ENCODE measurements at places on chromosomes 13 and 19. TPM values are rescaled to one million over a fixed set of nuclear protein-coding genes. Genes with fewer than 3 reads are reported as not detected.
A peak's percentile ranks its signal among the peaks of the same experiment; 100 is the strongest.

Gene TICAM1
- polyA plus RNA-seq: 13.8 TPM

Gene CYP2F1
- polyA plus RNA-seq: not detected

Gene GPC6
- not detected for polyA plus RNA-seq

Gene C19orf38
- polyA plus RNA-seq: not detected

Gene KISS1R
- 0.49 TPM for polyA plus RNA-seq

Gene SHISA2
- polyA plus RNA-seq: not detected

Gene CILP2
- 0.33 TPM for polyA plus RNA-seq

Gene POGLUT2
- 2.5 TPM for polyA plus RNA-seq

Gene KCNJ14
- polyA plus RNA-seq: 0.12 TPM

Gene MISP3
- polyA plus RNA-seq: 2.1 TPM

Gene LRFN3
- 3.0 TPM for polyA plus RNA-seq

Gene PCDH9
- 0.21 TPM for polyA plus RNA-seq

Gene CASP14
- not detected for polyA plus RNA-seq

DNA sequence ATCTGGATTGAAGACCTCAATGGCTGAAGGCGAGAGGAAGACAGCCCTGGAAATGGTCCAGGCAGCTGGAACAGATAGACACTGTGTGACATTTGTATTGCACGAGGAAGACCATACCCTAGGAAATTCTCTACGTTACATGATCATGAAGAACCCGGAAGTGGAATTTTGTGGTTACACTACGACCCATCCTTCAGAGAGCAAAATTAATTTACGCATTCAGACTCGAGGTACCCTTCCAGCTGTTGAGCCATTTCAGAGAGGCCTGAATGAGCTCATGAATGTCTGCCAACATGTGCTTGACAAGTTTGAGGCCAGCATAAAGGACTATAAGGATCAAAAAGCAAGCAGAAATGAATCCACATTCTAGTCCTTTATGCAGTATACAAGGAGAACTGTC lies 1.2 kb downstream of the POLR1D start:
- no peak for DNase-seq

DNA sequence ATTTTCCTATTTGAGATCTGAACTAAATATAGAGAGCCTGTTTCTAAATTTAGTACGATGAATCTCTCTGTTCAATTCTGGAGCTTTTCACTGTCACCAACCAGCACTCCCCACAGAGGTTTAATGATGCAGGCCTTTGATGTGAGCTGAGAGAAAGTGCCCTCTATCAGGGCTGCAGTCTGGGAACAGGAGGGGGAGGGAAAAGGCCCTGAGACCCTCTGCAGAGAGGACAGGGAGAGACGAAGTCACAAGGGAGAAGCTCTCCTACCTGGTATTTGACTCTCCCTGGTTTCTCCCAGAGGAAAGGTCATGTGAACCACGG lies 206.8 kb upstream of the SOX1 start:
- no peak for DNase-seq

- no peak for DNase-seq
Observed at GRCh38 chr19:1921825-1922224, 16.6 kb downstream of the ADAT3 start.

DNA sequence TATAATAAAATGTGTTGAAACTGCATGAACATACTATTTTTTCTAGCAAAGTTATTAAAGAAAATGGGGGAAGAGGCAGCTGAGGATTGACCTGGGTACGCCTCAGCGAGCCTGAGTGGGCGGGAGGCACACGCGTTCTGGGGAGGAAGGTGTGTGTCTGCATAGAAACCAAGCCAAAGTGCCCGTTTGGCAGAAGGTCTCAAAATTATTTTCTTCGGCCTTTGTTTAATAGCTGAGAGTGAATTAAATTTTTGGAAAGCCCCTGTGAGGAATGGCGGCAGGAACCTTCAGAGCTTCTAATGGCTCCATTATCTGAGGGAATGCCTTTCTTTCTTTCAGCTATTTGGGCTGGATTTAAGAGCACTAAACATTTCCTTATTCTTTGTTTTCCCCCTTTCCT lies 5.2 kb downstream of the ZIC2 start:
- DNase-seq: no peak

DNA sequence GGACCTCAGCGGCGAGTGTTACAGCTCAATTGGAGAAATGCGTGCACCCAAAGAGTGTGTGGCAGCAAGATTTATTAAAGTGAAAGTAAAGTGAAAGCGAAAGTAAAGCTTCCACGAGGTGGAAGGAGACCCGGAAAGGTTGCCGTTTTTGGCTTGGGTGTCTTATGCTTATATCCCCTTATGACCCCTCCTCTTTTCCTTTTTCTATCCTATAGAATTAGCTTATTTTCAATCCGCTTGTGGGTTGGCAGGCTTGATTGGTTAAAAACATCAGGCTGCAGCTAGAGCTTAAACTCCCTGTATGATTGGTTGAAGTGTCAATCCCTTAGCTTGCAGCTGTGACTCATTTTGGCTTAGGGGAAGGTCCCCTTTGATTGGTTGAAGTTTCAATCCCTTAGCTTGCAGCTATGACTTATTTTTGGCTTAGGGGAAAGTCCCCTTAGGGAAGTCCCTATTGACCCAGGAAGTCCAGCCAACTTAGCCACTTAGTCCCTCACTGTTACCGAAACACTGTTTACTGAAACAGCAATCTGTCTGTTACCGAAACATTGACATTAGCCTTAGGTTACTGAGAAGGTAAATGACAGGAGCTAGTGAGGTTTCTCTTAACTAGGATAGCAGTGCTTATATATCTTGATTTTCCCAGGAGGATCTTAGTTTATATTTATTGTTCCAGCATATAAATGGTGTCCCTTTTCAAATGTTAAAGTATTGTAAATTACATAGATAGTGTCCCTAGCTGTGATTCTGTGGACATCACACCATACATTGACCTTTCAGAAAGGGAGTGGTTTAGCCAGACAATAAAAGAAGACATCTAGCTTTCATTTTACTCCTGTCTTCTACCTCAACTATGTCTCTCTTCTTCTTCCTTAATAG lies 575.8 kb downstream of the DACH1 start:
- peak; percentile 76 for DNase-seq

DNA sequence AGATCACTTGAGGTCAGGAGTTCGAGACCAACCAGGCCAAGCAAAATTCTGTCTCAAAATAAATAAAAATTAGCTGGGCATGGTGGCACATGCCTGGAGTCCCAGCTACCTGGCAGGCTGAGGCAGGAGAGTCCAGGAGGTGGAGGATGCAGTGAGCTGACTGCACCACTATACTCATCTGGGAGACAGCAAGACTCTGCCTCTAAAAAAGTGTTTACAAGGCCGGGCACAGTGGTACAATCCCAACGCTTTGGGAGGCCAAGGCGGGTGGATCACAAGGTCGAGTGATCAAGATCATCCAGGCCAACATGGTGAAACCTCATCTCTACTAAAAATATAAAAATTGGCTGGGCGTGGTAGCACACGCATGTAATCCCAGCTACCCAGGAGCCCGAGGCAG lies 4.2 kb upstream of the DAPK3 start:
- DNase-seq: no peak

DNA sequence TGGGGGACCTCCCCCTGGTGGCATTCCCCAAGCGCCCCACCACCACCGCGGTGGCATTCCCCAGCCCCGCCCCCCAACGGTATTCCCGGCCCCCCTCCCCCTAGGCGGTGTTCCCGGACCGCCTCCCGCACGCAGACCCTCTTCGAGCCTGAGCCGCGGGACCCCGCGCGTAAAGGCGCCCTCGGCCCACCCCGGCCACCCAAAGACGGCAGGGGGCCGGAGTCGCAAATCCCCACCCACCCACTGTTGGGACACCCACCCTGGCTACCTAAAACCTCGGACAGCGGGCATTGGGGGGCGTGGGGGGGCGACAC lies 22.4 kb downstream of the OLFM2 start:
- no peak for DNase-seq

GRCh38 chr19:344625-345319 lies at the start of gene MIER2:
TSS of gene MIER2 (minus strand) at chr19:344796. CDS start at chr19:344782, 14 bp downstream.
- DNase-seq: peak; percentile 85

- no peak for DNase-seq
Observed at GRCh38 chr19:4077007-4077374, 10.3 kb upstream of the ZBTB7A start.

GRCh38 chr13:54614726-54615125 lies 1586.1 kb downstream of the OLFM4 start:
- DNase-seq: no peak

GRCh38 chr19:17679526-17680229 lies 8.5 kb downstream of the UNC13A start:
- no peak for DNase-seq

DNA sequence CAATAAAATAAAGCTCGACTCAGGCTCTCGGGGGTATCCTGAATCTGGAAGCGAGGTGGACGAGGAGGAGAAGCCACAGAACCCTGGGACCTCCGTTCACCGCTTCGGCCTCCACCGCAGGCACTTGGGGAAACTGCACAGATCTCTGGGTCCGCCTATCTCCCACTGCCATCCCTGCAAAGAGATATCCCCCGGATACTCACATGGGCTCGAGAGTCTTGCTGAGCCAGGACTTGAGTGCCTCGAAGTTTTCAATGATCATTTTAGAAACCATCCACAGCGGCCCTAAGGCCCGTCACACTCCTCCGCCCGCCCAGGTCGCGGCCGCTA lies 589 bp downstream of the RBM26 start:
- DNase-seq: no peak

GRCh38 chr13:36341718-36342117 lies 4.5 kb downstream of the SPART start:
- no peak for DNase-seq

- DNase-seq: no peak
Observed at GRCh38 chr19:50427997-50428425, 4.7 kb upstream of the MYBPC2 start.

DNA sequence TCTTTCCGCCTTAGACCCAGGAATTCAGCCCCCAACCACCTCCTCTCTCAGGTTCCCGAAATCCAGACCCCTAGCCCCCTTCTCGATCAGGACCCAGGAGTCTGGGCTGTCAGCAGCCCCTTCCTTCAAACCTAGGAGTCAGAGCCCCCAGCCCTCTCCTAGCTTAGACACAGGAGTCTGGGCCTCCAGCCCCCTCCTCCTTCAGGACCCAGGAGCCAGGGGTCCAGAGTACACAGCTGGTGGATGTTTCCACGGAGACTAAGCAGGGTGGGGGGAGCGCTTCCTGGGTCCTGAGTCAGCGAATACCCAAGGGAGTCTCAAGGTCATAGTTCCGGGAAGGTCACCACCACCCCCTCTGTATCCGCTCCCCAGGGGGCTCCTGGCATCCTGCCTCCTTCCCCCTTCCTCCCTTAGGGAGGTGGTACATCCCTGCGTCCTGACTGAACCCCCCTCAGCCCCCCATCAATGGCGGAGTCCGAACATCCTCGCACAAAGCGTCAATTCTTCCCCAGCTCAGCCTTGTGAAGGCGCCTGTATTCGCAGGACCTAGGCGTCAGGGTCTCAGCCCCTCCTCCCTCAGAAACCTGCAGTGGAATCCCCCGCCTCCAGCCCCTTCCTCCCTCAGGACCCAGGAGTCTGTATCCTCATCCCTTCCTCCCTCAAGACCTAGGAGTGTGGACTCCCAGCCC lies 4.6 kb downstream of the CADM4 start:
- DNase-seq: no peak

- DNase-seq: no peak
Observed at GRCh38 chr13:51006067-51006845, 96.7 kb downstream of the RNASEH2B start.

- no peak for DNase-seq
Observed at GRCh38 chr13:32811297-32811800, 204.9 kb upstream of the KL start.
